ENCODE measurements at places on chromosomes 2 and 18.

- no peak for DNase-seq
Measured at GRCh38 chr2:102975996-102976975, 214.5 kb downstream of the TMEM182 start.

DNA sequence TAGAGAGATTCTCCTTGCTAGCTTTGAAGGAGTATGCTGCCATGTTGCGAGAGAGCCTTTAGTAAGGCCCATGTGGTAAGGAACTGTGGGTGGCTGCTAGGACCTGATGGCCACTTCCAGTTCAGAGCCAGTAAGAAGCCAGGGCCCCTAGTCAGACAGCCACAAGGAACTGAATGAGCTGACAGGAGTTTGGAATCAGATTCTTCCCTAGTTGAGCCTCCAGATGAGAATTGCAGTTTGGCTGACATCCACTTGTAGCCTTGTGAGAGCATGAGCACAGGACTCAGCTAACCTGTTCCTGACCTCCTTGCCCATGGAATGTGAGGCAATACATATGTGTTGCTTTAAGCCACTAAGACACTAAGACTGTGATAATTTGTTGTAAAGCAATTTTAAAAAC lies 1.2 kb upstream of the WDR7 start:
- no peak for DNase-seq

DNA sequence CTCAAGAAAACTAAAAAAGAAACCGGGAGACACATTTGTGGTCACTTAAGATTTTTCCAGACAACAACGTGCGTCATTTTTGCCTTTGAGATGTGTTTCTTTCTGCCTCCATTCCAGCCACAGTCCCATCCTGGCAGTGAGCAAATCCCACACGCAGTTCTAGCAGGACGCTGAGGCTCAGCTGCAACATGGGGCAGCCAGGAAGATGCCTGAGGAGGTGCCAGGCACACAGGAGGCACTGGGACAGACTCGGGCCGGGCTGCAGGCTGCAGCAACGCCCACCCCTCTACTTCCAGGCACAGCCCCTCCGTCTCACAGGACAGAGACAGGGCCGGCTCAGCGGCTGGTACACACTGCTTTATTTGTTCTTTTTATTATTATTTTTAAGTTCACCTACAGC lies 13.1 kb downstream of the KLF11 start:
- DNase-seq, result peak; percentile 21

DNA sequence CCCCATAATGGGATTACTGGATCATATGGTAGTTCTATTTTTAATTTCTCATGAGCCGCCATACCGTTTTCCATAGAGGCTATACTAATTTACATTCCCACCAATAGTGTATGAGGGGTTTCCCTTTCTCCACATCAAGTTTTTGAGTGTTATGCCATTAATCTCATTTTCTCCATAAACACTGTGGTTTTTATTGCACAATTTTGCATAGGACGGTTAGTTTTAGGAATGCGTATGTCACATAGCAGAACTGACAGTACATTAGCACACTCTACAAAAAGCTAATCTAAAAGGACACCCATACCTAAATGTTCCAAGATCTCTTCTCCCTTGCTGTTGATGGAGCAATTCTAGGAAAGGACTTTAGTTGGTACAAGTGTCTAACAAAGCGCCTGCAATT lies 32.5 kb downstream of the DARS1 start:
- DNase-seq, result no peak

DNA sequence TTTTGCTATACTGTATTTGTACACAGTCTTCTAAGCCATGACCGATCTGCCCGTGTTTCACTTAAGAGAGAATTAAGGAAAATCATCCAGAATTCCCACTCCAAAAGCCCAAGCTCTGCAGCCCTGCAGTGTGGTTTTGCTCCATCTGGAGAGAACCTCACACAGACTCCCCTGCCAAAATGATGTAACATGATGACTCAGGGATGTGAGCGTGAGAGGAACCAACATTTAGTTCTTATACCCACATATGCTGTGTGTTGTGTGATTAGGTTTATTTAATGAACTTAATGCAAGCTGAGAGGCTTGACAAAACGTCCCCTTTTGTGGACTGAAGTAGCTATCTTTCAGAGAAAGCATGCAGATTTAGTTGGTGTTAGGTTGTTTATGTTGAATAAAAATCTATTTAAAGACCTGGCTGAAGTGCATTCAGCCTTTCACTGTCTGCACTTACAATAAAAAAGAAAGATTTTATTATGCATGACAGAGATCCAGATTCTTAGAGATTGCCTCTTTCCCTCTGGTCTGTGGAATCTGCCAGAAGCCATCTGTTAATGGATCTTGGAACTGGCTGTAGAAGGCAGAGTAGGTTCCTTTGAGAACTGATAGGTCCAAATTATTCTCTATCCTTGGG lies 6.3 kb downstream of the RAB12 start:
- peak; percentile 95 for DNase-seq

GRCh38 chr2:23603581-23603980 lies 218.6 kb downstream of the KLHL29 start:
- DNase-seq, result no peak

- DNase-seq, result peak; percentile 85
Measured at GRCh38 chr2:39494784-39495251, 57.7 kb upstream of the MAP4K3 start.

GRCh38 chr2:170026361-170026760 lies 151.6 kb upstream of the MYO3B start:
- DNase-seq, result no peak

GRCh38 chr18:62844850-62845643 lies 129.7 kb downstream of the PHLPP1 start:
- no peak for DNase-seq

GRCh38 chr2:216949700-216950413 lies 90.0 kb upstream of the TNP1 start:
- DNase-seq, result no peak

- no peak for DNase-seq
Measured at GRCh38 chr2:214358506-214358905, 52.3 kb upstream of the VWC2L start.

DNA sequence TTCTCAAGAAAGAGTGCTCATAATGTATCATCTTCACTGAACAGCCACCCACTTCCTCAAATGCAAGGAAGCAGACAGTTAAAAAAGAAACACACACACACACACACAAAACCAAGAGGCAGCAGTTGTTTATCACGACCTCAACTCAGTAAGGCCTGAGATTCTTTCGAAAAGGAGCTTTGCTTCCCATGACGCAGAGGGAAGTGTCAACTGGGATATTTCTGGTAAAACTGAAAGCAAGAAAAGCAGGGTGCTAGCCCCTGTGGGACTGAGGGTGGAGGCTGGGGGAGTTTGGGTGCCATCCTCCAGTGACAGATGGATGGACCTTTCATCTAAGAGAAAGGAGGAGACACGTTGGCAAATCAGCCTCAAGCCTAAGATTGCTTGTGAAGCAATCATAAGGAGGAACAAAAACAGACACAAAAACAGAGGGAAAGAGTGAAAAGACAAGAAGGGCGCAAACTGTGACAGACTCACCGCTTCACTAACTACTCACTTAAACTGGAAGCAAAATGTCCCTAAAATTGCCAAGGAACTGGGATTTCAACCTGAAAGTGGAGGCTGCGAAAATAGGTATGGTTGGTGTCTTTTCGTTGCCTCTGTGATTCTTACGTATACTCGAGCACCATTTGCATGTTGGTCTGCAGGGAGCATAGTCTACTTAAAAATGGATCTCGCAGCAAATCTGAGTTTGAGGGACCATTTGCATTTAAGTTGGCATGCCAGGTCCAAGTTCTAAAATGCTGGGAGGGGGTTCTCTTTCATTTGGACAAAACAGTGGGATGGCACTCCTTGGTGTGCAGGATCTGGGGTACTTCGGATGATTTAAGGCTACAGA lies at the start of gene ARHGAP25:
TSS of gene ARHGAP25 (plus strand) at position 124 of the 838 bp plus-strand sequence. CDS start at position 513, 389 bp downstream.
- no peak for DNase-seq

All from AG08395 (cell line).